ENCODE measurements at places on chromosomes 2 and 18.
A peak's percentile ranks its signal among the peaks of the same experiment; 100 is the strongest.

DNA sequence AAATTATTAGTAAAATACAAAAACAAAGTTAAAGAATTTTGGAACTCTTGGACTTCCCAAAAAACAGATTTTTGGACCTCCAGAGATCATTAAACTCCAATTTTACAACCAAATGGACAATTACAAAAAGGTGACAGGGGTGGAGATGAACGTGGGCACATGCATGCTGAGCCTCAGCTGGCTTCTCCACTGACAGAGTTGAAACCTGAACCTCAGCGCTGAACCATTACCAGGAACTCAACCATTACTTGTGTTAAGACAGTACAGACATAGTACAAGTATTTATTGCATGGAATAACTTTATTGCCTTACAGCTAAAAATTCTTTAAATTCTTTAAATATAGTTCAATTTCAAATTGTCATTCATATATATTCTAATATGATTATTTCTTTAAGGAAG is 33.0 kb upstream of the KIDINS220 start:
- DNase-seq = no peak

DNA sequence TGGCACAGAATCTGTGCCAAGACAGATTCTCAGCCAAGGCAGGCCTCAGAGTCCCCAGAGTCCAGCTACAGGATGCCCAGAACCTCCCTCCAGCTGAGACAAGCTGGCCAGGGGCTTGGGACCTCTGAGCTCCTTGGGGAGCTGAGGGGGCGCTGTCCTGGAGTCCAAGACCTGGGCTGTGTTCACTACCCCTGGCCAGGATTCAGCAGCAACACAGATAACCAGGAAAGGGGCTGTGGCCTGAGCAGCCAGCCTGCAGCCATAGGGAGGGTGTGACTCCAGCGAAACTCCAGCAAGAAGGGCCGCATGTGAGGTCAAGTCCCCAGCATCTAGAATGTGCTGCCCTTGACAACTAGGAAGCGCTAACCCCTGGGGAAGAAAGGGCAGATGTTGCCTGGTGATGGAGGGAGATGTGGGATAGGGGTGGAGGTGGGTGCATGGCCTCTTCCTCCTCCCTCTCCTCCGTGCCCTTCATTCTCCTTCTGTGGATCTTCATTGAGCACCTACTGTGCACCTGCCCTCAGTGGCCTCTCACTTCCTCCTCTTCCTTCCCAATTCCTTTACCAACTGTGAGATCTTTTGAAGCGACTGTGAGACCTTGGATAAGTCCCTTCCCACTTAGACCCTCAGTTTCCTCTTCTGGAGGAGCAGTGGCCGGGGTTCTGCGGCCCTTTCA is 7.7 kb upstream of the ARID5A start:
- DNase-seq = peak; percentile 48

- DNase-seq = no peak
These were observed 41.1 kb downstream of the PLEKHB2 start for GRCh38 chr2:131146231-131146630.

- no peak for DNase-seq
These were observed 52.9 kb downstream of the PPP1R1C start for GRCh38 chr2:182038576-182038975.

- DNase-seq = peak; percentile 35
These were observed 84.5 kb upstream of the SNTG2 start for GRCh38 chr2:866009-866680.

- no peak for DNase-seq
These were observed 85.8 kb downstream of the RDH14 start for GRCh38 chr2:18474700-18475099.

DNA sequence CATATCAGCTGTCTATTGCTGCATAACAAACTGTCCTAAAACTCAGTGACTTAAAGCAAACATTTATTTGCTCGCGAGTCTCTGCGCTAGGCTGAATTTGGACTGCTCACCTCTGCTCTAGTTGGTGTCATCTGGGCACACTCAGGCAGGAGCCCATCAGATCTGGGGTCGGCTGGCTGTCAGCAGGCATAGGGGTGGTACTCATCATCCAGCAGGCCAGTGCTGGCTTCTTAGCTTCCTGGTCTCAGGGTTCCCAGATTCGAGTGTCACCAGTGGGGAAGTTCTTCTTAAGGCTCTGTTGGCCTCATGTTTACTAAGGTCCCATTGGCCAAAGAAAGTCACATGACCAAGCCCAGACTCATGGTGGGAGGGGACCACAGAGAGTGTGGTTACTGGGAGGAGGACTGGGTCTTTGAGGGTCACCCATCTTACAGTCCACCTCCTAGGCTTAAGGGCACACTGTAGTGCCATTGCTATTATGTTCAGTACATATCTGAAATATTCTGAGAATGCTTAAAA is 71.6 kb upstream of the ATG16L1 start:
- no peak for DNase-seq

GRCh38 chr18:22606563-22607283 is 189.0 kb upstream of the CTAGE1 start:
- DNase-seq = no peak

DNA sequence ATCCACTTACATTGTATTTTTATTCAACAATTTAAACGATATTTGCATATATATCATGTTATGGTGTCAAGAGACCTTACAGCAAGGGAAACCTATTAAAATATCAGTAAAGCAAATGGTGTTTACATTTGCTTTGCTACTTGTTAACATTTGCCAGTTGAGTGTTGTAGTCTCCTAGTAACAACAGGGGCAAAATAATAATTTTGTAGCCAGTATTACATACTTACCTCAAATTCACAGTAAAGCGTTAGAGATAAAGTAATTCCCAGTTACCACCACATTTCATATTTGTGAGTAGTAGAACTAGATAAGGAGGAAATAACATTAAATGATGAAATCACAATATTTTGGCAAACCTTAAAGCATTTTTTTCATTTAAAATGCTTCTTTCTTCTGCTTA is 71.3 kb downstream of the FASTKD2 start:
- no peak for DNase-seq

DNA sequence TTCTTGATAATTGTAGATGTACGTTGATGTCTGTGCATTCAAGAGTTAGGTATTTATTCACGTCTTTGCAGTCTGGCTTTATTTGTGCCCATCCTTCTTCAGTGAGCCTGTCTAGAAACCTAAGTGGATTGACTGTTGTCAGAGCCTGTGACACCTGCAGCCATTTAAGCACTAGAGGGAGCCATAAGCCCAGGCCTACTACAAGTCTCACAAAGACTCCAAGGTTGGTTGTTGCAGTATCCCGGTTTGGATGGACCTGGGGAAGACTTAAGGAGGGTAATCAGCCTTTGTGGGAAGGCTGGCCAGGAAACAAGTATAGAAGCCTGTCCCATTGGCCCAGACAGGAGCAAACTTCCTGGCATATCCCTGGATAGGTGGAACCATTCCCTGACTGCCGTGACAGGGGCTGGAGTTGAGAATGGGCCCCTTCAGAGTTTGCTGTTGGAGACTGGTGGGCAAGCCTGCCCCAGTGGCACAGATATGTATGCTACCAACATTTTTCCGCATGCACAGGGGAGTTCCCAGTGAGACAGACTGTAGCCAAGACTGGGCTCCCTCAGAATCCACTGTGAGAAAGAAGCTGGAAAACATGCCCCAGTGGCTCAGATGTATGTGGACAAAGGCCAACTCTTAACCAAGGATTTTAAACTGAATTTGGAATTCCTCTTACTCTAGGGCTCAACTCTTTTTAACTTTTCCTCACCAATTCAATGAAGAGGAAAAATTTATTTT is 9.3 kb upstream of the LRRC30 start:
- DNase-seq = peak; percentile 55

DNA sequence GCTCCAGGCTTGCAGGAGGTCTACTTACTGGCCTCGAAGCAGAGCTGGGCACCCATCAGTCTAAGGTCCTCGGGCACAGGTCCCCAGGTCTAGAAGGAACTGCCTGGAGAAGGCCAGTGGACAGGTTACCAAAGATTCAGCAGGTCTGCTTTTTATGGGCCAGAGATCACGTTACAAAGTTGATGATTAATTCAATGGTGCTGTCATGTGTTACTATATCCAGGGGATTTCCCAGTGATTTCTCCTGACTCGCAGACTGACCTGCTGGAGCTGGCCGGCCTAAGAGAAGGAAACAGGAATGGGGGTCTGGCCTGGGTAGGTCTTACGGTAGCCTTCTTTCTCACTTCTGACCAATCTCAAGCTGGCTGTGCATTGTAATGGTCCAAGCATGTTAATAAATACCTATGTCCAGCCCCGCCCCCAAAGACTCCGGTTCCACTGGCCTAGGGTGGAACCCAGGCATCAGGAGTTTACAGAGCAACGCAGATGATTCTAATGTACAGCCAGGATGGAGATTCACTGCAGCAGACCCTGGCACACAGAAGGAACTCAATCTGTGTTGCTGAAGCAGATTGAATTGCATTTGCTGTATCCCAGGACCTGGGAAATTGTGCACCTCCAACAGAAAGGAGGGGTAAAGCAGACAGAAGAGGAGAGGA is at the start of gene NEURL3:
TSS of gene NEURL3 (minus strand) at position 127 of the 659 bp plus-strand sequence. CDS start at position 56, 71 bp downstream.
- DNase-seq = no peak

- DNase-seq = no peak
These were observed 72.7 kb downstream of the TRIP12 start for GRCh38 chr2:229849073-229849472.

DNA sequence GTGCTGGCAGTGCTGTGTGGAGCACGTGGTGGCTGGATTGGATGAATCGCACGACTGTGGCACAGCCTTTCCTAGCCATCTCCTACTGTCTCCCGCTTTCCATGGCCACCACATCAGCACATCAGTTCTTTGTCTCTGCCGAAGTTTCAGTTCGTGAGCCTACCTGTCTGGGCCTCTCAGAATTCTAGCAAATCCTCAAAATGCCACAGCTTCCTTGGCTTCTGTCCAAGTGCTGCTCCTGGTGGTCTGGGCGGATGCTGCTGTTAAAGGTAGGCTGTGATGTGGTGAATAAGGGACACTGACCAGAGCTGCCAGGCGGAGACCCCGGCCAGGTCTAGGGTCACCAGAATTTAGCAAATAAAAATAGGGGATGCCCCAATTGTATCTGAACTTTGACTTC is 237.4 kb downstream of the LPIN1 start:
- DNase-seq = no peak

GRCh38 chr2:49240608-49241007 is 86.3 kb upstream of the FSHR start:
- no peak for DNase-seq

- DNase-seq = no peak
These were observed 7.5 kb downstream of the NPPC start for GRCh38 chr2:231918501-231919330.

DNA sequence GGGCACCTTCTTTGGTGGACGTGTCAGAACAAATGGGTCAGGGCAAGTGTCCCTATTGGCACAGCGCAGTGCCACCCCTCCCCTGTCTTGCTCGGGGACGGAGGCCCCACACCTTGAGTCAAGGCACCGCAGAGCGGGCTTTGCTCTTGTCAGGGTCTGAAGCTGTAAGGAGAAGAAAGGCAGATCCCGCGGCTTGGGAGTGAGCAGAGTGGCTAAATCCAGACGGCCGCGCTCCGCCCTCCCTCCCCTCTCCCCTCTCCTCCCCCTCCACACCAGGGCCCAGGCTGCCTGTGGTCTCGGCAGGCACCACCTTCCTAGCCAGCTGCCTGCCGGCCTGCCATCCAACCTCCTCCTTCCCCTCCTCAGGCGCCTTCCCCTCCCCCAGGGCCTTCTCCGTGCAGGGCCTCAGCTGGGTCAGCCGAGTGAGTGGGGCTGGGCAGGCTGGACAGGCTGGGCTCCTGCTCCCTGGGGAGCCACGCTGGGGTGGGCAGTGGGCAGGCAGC is 25.8 kb downstream of the SPEG start:
- DNase-seq = peak; percentile 74

- DNase-seq = no peak
These were observed 46.7 kb upstream of the BARD1 start for GRCh38 chr2:214856137-214856536.

DNA sequence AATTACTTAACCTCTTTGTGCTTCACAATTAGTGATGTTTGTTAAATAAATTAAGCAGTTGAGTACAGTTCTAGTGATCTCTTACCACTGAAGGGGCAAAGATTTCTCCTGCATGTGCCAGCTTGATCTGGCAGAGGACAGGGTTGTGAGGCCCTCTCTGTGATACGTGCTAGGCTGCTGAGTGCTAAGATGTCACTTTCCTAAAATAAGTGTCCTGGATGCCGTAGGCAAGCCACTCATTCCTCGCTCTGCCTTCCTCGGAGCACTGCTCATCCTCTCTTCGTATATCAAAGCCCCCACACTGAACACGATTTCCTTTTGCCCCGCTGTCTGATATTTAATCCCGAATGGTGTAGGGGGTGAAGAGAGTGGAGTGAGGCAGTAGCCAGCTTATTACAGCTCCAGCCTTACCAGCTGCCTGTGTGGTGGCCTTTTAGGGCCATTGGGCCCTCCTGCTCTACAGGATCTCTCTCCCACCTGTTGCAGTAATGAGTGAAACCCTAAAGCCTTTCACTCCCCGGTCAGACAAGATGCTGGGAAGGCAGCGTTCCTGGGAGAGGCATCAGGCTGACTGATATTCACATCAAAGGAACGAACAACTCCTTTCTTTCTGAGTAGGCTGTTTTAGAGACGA is 40.5 kb downstream of the PTPRM start:
- DNase-seq = no peak

DNA sequence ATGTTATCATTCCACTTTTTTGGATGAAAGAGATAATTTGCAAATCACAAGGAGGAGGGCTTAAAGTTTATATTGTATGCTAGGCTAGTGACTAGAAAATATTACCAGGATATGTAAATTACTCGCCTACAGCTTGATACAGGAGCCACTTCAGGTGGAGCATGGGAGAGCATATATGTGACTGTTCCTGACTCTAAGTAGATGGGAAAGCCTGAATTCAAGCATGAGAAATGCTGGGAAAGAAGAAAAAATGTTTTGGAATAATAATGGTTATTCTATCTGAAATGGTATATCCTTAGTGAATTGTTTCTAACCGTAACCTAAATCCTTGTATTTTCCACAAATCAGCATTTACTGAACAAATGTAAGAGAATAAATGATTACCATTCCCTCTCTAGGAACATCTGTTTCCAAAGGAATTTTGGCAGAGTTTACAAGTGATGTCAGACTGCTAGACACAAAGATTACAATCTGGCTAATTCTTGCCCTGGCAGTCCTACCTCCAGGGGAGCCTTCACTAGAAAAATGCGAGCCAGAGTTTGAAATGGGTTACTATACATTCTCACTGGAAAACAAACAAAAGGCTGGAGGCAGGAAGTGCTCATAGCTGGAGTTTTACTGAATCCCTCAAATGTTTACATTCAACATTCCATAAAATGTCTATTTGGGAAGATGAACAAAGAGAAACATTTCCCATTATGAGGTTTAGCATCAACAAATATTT is 129.4 kb upstream of the MAPRE2 start:
- DNase-seq = no peak

- no peak for DNase-seq
These were observed 274.5 kb downstream of the PIK3C3 start for GRCh38 chr18:42229211-42230210.

GRCh38 chr2:1806254-1806653 is 61.9 kb upstream of the PXDN start:
- no peak for DNase-seq

GRCh38 chr18:30132959-30133358 is 909.6 kb downstream of the DSC3 start:
- no peak for DNase-seq

GRCh38 chr2:9697909-9698308 is 67.1 kb upstream of the YWHAQ start:
- no peak for DNase-seq

GRCh38 chr2:173249661-173250641 is 104.7 kb upstream of the CDCA7 start:
- no peak for DNase-seq

- DNase-seq = no peak
These were observed 121.4 kb upstream of the TTC27 start for GRCh38 chr2:32506446-32506845.

GRCh38 chr2:58535182-58535581 is 294.1 kb upstream of the FANCL start:
- DNase-seq = no peak

- no peak for DNase-seq
These were observed 138.1 kb downstream of the DTNA start for GRCh38 chr18:34848156-34848555.

Measured in heart right ventricle (tissue), 16 donors.